A549 treated with Mapracorat at 1 μM for 4 hours (cell line): ENCODE measurements at places on chromosomes 3 and 15. TPM values are rescaled to one million over a fixed set of nuclear protein-coding genes. Genes with fewer than 3 reads are reported as not detected.

The PCSK6 gene
- total RNA-seq: 9.0 to 12.4 TPM (median 10.4 TPM) in 5 replicates

The CHRM5 gene
- total RNA-seq: 0.03 to 0.04 TPM in 2 of 5 replicates, not detected in the others

The KNL1 gene
- 5.3 to 7.2 TPM (median 6.8 TPM) in 5 replicates for total RNA-seq

The LINGO1 gene
- 6.0 to 10.4 TPM (median 9.8 TPM) in 5 replicates for total RNA-seq

The CCR1 gene
- total RNA-seq: not detected in 5 replicates

The KCNAB1 gene
- total RNA-seq: not detected in 5 replicates
